Panc1 (cell line): ENCODE measurements at places on chromosomes 3 and 15.

DNA sequence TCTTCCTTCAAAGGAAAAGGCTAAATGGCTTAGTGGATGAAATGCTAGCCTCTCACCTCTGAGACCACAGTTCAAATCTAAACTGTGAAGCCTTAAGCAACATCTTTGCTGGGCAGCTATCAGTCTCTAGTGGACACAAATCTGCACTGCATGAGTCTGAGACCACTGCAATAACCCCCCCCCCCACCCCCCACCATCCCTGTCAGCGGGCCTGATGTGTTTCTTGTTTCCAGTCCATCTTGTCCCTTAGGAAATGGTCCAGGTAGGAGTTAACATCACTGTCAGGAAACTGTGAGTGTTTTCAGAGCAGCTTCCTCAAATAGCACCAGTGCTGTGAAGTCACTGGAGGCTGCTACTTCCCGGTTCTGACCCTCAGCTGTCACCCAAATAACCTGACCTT is 140.6 kb upstream of the TMCO5A start:
- DNase-seq, result no peak

- no peak for DNase-seq
Observed at GRCh38 chr3:51388286-51389029, 2.6 kb upstream of the RBM15B start.

DNA sequence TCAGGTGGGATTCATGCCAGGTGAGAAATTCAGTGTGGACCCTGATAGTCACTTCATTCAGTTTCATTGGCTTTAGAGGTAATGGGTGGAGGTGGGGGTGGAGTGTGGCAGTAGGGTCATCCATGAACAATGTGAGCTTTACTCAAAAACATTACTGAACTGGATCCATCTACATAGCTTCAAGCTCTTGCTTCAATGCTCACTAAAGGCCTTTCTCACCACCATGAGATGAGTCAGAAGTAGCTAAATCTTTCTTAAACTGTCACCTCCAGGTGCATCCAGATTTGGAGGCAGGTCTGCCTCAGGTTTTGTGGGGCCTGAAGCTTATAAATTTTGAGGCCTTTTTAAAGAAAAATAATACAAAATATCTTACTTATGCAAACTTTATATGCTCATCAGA is 363.6 kb downstream of the CHST2 start:
- no peak for DNase-seq

DNA sequence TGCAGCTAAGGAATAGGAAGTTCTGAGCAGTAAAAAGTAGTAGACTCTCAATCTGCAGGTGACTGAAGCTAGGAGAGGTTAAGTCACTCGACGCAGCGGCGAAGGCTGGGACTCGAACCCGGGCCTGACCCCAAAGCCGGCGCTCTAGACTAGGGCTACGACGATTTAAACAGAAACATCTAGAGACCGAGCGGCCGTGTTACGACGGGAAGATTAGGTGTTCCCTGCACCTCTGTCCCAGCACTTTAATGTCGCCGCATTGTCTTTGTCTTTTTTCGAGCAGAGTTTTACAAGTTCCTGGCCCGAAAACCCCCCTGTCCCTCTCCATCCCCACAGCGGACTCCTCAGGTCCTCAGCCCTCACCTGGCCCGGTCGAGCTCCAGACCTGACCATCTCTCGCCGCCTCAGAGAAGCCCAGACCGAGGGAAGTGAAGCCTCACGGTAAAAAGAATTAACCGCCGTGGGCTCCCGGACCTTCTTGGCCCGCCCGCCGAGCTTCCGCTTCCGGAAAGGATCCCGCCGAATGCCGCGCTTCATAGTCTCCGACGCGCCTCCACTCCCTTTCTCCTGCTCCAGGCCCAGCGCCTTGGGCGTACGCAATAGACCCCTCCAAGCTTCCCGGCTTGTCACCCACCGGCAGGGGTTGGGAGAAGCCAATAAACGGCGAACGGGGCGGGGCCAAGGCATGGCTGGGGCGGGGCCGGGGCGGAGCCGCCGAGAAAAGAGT is at the start of gene CCDC14:
Gene CCDC14 (minus strand): TSS at position 449 of the 727 bp plus-strand sequence. CDS start 56 bp downstream, at position 393.
- DNase-seq, result peak; percentile 47

DNA sequence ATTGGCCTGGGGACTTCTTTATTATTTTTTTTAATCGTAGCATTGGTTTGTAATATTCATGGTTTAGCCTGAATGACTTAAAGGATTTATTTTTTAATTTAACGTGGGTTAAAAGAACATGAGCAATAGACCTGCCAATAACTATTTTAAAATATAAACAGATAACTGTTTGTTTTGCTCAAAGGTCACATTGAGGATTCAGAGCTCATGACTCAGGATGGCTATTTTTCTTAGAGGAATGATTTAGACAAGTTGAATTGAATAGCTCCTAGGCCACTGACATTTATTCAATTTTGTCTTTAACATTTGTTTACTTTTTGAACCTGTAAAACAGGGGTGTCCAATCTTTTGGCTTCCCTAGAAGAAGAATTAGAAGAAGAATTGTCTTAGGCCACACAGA is 68.5 kb downstream of the ITPR1 start:
- no peak for DNase-seq

DNA sequence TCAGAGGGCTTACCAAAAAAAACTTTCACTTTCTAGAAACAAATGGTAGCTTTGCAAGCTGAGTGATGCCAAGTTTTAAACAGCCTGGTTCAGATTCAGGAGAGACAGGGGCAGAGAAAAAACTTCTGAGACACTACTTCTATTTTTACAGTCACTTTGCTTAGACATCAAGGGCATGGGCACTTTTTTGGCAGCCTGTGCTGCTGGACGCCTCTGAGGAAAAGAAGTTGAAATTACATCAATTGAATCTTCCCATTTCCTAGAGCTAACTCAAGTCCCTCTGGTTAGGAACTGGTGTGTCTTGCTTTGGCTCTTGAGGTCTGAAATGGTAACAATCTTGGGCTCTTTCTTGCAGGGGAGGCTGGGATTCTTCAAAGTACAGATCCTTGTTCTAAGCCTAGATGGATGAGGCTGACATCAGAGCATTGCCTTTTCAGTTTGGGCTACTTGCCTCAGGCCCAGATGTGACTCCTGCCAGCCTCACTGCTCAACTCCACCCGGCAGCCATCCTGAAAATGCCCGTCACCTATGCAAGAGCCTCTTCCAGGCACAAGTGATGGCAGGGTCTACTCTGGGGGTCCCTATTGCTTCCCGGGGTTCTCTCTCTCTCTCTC is 357.5 kb downstream of the FOXP1 start:
- DNase-seq, result no peak
